ENCODE measurements at places on chromosomes 16 and 17. TPM values are rescaled to one million over a fixed set of nuclear protein-coding genes. Genes with fewer than 3 reads are reported as not detected.

Gene TAOK1
- 72.6 TPM for total RNA-seq

Gene HYDIN
- total RNA-seq = 1.3 TPM

Gene KRT17
- not detected for total RNA-seq

DNA sequence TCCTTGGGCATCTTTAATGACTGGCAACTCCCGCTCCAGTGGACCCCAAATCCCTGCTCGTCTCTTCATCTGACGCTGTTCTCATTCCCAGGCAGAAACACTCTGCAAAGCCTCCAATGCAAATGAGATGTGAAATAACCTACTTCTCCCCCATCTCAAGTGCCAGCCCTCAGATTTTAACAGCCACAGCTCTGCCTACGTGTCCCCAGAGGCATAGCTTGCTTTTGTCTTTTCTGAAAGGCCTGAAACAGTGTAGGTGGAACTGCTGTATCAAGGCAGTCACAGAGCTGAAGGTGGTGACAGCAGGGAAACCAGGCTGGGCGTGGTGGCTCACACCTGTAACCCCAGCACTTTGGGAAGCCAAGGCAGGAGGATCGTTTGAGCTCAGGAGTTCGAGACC is 14.7 kb downstream of the RPH3AL start:
- peaks cover 27% of the 10 kb centered on the region for H3K4me1 ChIP-seq
- no peaks in the 10 kb centered on the region for H3K36me3 ChIP-seq
- DNase-seq = no peak

GRCh38 chr16:19522397-19522732 is 467 bp upstream of the GDE1 start:
- H3K4me3 ChIP-seq = peak overlapping the region; percentile 89
- no peaks in the 10 kb centered on the region for H3K27me3 ChIP-seq
- peaks cover 56% of the 10 kb centered on the region for H3K4me1 ChIP-seq
- DNase-seq = no peak
- peak overlapping the region; percentile 92 for H3K27ac ChIP-seq

GRCh38 chr16:83021045-83021444 is 394.3 kb downstream of the CDH13 start:
- H3K36me3 ChIP-seq = no peaks in the 10 kb centered on the region
- H3K4me3 ChIP-seq = no peak overlapping the region
- no peaks in the 10 kb centered on the region for H3K27me3 ChIP-seq
- peaks cover 4% of the 10 kb centered on the region for H3K4me1 ChIP-seq

GRCh38 chr17:5219536-5219935 is 15.1 kb downstream of the SCIMP start:
- no peak for DNase-seq
- H3K36me3 ChIP-seq = peaks cover 48% of the 10 kb centered on the region
- H3K4me3 ChIP-seq = no peak overlapping the region
- no peak overlapping the region for H3K27ac ChIP-seq
- no peaks in the 10 kb centered on the region for H3K27me3 ChIP-seq

GRCh38 chr17:80367503-80367902 is 47.5 kb upstream of the ENDOV start:
- no peak for DNase-seq
- H3K27me3 ChIP-seq = no peaks in the 10 kb centered on the region
- H3K36me3 ChIP-seq = peaks cover 10% of the 10 kb centered on the region
- no peak overlapping the region for H3K27ac ChIP-seq

- no peak overlapping the region for H3K4me3 ChIP-seq
- DNase-seq = no peak
- peaks cover 23% of the 10 kb centered on the region for H3K36me3 ChIP-seq
- peak overlapping the region; percentile 87 for H3K27ac ChIP-seq
Observed at GRCh38 chr16:27547134-27547533, 2.6 kb downstream of the GTF3C1 start.

DNA sequence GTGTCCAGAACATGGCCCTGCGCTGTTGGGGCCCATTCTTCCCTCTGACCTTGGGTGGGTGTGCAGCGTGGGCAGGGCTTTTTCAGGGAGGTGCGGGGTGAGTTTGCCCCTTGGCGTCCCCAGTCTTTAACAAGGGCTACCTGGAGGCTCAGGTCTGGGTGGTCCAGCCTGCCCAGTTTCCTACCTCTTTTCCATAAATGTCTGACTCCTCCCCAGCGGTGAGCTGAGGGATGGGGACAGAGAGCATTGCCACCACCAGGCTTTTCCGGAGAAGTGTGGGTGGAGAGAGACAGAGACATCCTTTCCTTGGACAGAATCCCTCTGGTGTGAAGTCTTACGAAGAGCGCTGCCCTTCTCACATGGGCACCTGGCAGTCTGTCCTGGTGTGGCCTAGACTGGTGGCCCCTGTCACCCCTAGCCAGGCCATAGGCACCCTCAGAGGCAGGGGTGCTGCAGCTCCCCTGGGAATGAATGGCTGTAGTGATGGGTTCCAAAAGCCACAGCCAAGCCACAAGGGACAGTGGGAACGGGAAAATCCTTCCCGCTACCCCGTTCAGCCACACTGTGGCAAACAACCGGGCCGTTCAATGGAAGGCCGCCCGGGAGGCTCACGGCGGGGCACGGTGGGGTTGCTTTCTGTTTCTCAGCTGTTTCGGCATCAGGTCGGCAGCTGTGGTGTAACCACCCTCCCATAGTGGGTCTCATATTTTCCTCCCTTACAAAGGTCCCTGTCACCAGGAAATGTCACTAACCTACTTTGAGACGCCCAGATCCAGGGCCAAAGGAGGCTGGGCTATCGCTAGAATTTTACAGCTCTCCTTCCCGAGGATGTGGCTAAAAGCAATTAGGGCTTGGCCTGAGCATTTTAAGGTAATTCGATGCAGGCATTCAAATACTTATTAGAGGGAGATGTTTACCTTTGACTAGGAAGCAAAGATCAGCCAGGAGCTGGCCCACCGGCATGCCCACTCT is 61.9 kb upstream of the GSE1 start:
- DNase-seq = no peak
- H3K4me1 ChIP-seq = peaks cover 19% of the 10 kb centered on the region
- no peaks in the 10 kb centered on the region for H3K36me3 ChIP-seq
- peak overlapping the region; percentile 39 for H3K27ac ChIP-seq
- H3K4me3 ChIP-seq = no peak overlapping the region

DNA sequence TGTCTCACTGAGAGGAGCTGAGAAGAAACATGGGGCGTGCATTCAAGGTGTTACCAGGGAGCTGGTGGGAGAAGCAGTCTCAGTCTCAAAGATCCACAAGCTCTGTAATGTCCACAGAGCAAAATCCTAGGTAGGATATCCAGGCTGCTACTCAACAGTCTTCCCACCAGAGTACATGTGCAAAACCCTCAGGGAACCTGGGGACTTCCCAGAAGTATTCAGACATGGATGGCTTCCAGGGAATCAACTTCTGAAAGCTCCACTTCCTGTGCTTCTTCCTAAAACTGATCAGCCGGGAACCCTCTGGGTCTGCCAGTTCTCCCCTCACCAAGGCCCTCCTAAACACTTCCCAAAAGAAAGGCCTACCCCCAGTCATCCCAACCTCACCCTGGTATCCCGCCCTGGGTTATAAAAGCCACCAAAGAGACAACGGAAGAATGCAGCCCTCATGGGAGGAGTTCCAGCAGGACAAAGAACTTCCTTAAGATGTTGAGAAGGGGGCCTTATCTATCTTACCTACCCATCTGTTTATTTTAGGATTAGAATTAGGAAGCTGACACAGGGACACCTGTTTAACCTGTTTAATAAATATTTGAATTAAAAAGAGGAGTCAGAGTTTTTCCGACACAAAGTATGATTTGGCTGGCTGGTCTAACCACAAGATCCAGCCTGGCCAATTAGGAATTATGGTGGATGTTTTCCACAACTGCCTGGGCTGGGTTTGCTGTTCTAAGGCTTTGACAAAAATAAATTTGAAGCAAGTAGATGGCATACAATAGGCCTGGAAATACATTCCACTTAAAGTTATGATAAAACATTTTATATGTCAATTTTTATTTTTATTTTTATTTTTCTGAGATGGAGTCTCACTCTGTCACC is 37.0 kb downstream of the CUEDC1 start:
- H3K4me3 ChIP-seq = no peak overlapping the region
- H3K27me3 ChIP-seq = no peaks in the 10 kb centered on the region
- no peaks in the 10 kb centered on the region for H3K36me3 ChIP-seq
- H3K4me1 ChIP-seq = peaks cover 90% of the 10 kb centered on the region
- H3K27ac ChIP-seq = no peak overlapping the region

All from heart right ventricle (tissue), 16 donors.